ENCODE measurements at places on chromosomes 2 and 18.

DNA sequence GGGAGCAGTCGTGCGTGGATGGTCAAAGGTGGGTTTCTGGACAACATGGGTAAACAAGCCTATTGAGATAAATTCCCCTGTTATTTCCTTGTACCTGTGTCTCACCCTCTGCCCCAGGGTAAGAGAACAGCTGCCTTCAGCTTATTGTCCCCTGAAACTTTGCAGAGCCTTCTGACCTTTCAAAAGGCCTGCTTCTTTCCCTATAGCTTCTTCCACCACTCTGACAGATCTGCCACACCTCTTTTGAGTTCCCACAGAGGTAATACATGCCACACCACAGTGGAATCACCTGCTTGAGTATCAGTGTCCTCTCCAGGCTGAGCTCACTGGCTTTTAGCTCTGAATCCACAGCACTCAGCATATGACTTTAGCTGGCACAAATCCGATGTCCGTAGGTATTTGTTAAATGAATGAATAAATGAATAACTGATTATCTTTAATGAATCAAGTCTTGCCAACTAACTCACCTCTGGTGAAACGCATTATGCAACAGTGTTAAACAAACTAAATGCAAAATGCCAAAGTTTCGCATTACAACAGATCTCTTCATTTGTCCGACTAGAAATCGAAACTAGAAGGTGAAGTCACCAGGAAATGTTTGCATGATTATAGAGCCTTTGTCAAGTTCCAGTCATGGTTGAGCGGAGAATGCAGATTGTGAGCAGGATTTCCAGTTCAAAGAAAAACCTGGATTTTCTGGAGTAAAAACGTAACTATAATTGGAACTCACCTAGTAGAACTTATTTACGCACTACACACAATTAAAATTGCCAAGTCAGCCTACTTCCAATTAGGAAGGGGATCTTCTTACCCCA is 16.4 kb downstream of the DYNAP start:
- no peak for DNase-seq

GRCh38 chr2:48954935-48955334 is 199.4 kb downstream of the FSHR start:
- no peak for DNase-seq

DNA sequence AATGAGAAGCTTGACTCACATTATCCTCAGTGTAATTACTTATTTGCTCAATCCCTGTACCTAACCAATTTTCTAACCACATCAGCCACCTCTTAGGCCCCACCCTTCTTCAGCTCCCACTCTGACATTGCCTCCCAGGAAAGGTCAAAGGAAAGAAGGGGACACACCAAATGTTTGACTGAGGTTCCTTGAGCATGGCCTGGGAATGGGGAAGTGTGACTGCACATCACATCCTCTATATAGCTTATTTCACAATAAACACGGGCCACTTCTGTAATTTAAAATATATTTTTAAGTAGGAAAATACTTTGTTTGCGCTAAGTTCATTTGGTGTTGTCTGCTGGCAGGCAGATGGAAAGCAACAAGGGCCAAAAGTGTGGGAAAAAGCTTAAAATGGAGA is 3.0 kb upstream of the FIGLA start:
- DNase-seq, result no peak

DNA sequence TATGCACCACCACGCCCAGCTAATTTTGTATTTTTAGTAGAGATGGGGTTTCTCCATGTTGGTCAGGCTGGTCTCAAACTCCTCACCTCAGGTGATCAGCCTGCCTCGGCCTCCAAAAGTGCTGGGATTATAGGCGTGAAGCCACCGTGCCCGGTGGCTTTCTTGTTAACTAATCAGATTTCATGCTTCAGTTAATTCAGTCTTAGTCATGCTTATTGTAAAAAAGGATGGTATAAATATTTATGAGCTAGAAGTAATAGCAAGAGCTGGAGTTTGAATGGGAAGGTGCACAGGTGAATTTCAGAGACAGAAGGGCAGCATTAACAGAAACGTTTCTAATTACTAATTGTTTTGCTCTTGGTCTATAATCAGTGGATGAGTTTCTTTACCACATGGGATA is 10.3 kb downstream of the GEMIN6 start:
- DNase-seq, result no peak

DNA sequence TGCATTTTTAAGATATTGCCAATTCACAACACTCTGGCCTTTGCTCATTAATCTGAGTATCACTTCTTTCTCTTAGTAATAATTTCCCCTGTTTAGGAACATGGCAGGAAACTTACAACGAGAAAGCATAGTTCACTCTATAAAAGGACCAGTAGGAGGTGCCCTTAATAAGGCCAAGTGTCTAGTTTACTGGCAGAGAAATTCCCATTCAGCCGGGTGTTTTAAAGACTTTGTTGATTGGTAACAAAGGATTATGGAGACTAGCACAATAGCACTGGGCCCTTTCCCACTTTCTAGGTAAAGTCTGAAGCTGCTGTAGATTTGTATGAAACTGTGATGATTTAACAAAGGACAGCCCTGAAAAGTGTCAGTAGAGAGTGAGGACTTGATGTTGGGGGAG is 3.1 kb downstream of the DCC start:
- no peak for DNase-seq

GRCh38 chr2:47086571-47086970 is 68.5 kb downstream of the STPG4 start:
- DNase-seq, result no peak

- DNase-seq, result no peak
These were observed 5.3 kb downstream of the APOB start for GRCh38 chr2:21038403-21039073.

DNA sequence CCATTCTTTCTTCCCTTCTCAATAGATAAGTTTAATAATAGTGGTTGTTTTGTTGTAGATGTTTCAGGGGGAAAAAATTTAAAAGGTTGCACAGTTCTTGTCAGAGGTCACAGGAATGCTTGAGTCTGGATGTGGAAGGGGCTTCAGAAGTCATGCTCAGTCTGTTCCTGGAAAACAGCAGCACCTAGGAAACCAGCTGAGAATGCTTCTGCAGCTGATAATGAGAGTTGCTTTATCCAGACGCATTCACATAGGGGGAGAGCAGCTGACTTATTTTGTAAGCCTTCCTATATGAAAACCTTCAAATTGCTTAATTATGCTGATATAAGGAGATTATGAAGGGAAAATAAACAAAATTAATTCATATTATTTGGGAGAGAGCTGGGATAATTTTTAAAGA is 235.5 kb downstream of the GULP1 start:
- DNase-seq, result no peak

GRCh38 chr2:215355801-215356200 is 43.9 kb downstream of the ATIC start:
- DNase-seq, result no peak

DNA sequence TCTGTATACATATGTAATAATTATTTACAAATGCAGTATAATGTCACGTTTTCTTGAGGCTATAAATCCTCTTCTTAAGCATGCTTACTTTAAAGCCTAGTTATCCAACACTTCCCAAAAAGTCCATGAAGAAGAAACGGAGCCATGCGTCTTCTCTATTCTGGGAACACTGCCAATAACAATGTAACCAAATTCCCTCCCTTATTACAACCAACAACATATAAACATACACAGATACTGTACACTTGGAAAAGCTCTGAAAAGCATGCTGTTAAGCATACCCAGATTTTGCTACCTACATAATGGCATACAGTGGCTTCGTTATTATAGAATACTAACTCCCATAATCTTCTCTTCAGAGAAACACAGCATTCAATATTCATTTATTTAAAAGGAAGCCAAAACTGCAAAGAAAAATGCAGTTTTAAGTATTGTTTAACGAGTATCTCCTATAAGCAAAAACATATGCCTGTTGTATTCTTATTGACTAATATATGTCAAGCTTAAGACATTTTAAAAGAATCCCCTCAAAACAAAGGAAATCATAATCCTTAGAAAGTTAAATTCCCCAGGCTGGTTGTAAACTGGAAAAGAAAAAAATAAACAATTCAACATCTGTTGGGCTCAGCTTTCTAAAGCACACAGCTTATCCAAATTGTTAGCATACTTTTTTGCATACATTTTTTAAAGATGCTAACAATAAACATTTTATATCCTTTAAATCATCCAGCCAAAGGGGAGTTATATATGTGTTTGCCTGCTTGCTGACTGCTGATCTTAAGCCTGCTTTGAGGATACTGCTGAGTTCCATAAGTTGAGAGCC is 83.4 kb downstream of the SLC25A12 start:
- no peak for DNase-seq

- peak; percentile 25 for DNase-seq
These were observed 105.2 kb upstream of the ID2 start for GRCh38 chr2:8576525-8577167.

DNA sequence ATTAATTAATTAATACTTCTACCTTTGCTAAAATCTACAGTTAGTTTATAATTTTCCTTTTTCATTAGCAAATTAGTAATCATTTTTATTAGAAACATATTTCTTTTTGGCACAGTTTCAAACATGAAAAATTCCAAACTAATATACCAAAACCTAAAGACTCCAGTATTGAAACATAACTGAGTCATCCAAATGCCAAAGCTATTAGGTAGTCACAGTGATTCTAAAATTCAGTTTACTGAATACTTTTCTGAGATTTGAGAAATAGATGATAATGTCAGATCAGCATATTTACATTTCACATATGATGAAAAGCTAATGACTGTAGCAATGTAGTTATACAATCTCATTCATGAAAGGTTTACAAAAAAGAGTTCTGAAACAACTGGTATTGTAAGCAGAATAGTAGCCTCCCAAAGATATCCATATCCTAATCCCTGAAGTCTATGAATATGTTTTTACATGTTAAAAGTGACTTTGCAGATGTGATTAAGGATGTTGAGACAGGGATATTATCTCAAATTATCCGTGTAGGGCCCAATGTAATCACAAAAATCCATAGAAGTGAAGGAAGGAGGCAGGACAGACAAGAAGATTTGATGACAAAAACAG is 680.2 kb upstream of the CHAC2 start:
- no peak for DNase-seq

DNA sequence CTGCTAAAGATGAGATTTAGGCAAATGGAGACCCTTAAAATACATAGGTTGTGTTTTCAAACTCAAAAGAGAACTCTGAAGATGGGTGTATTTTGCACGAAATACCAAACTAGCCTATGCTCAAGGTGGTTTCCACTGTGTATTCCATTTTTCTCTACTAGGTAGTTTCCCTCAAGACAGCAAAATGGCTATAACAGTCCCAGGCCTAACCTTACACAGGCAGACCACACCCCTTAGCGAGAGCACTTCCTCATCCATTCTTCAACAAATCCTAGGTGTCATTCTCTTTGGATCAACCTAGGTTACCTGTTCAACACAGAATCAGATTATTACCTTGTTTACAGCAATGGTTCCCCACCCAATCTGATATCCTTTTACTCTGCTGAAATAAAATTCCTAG is 42.6 kb downstream of the HNRNPLL start:
- no peak for DNase-seq

DNA sequence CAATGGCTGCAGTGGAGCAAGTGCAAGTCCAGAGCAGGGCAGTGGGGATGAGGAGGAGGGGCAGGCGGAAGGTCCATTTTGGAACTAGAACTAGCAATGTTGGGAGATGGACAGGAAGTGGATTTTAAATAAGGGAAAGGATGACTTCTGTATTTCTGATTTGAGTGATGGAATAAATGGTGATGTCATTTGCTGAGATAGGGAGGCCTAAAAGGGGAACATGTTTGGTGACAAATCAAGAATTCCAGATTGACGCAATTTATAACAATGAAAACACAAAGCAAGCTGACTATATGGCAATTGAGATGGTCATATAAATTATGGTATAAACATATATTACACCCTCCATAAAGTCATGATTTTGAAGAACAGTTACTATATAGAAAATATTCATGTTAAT is 209.3 kb downstream of the SS18 start:
- DNase-seq, result no peak

GRCh38 chr2:167059173-167059572 is 170.9 kb downstream of the XIRP2 start:
- DNase-seq, result no peak

- no peak for DNase-seq
These were observed 255.4 kb downstream of the ALPK2 start for GRCh38 chr18:58373481-58373880.

- no peak for DNase-seq
These were observed 42.5 kb downstream of the ZEB2 start for GRCh38 chr2:144477281-144477956.

- no peak for DNase-seq
These were observed 1206.7 kb upstream of the CDH2 start for GRCh38 chr18:29383311-29384273.

DNA sequence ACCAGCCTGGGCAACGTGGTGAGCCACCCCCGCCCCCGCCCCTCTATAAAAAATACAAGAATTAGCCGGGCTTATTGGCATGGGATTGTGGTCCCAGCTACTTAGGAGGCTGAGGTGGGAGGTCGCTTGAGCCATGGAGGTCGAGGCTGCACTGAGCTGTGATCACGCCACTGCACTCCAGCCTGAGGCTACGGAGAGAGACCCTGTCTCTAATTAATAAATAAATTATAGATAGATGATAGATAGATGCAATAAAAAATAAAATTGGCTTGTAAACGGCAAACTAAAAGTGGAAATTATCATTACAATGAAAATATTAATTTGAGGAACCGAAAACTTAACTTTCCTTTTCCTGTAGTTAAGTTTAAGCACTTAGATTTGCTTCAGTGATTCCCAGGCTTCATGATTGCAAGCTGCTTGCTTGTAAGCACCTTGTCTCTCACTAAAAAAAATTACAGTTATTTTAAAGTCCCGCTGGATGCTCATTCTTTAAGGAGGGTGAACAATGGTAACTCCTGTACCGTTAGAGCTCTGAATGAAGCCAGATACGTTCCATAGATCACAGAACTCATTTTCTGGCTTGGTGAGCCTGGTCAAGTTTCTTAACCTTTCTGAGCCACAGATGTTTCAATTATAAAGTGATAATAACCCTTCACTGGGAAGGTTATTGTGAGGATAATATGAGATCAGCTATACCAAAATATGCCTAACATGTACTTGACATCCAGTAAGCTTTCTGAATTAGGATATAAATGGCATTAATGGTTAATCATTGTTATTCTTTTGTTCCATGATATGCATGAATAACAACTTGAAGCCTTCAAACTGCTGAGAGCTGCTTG is 9.3 kb upstream of the NARS1 start:
- no peak for DNase-seq

GRCh38 chr2:189585226-189585756 is 4.7 kb upstream of the SLC40A1 start:
- no peak for DNase-seq

- peak; percentile 62 for DNase-seq
These were observed 6.5 kb upstream of the WNT6 start for GRCh38 chr2:218852911-218853667.

DNA sequence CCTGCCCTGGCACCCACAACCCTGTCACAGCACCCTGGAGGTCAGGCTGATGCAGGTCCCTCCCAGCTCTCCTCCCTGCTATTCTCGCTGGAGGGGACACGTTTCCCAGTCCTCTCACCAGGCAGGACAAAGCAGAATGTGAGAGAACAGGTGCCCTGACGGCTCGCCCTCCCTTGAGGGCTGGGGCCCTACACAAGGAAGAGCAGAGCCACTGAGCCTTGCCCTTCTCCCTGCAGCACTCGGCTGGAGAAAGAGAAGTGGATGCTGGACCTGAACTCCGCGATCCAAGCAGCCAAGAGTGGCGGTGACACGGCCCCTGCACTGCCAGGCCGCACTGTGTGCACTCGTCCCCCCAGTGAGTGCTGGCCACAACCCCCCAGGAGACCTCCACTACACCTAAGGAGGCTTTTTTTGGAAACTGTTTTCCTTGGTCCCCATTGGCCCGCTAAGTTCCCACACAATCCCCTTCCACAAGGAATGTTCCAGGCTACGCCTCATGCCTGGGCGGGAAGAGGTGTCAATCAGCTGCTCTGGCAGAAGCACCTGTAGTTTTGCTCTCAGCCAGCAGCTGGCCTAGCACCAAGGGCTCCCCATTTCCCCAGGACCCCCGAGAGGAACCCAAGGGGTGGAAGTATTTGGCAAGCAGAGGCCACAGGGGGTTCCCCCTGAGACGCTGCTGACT is 17.4 kb downstream of the STK25 start:
- DNase-seq, result no peak

Measured in activated CD4-positive, alpha-beta T cell treated with anti-CD3 and anti-CD28 coated beads for 4 hours (primary cell).